ENCODE measurements at places on chromosomes 3 and 15.

DNA sequence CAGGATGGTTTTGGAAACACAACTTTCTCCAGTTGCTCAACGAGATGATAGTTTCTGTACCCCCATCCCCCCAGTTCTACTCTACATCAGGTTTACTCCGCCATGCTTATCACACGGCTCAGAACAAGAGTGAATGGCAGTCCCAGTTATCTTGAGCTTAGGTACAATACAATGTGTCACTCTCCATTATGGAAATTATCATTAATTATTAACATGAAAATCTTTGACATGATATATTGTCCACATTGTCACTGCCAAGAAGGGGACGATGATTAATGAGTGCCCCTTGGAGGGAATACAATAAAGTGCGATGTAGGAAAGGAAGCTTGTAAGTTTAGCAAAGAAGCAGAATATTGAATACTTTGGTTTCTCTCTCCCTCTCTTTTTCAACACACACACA lies 252.6 kb upstream of the CFAP20DC start:
- no peak for DNase-seq

- no peak for DNase-seq
Measured at GRCh38 chr3:123952844-123953520, 8.0 kb downstream of the CCDC14 start.

GRCh38 chr3:171643681-171644080 lies 166.6 kb downstream of the PLD1 start:
- no peak for DNase-seq

- DNase-seq: no peak
Measured at GRCh38 chr3:143249014-143249413, 129.4 kb downstream of the CHST2 start.

DNA sequence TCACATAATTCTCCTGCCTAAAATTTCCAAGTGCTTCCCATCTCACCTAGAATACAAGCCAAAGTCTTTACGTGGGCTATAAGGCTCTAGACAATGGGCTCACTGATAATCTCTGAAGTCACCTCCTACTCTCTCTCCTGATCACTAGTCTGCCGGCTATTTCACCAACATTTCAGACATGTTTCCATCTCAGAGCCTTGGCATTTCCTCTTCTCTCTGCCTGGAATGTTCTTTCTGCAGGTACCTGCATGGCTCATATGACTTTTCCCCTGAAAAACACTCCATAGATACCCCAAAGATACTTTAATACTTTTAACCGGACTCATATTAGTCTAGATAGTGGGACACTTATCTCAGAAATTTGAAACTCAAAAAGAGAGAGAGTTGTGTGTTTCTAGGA lies 32.7 kb downstream of the CD200 start:
- DNase-seq: no peak

GRCh38 chr3:27670619-27671018 lies 51.5 kb downstream of the EOMES start:
- DNase-seq: no peak

DNA sequence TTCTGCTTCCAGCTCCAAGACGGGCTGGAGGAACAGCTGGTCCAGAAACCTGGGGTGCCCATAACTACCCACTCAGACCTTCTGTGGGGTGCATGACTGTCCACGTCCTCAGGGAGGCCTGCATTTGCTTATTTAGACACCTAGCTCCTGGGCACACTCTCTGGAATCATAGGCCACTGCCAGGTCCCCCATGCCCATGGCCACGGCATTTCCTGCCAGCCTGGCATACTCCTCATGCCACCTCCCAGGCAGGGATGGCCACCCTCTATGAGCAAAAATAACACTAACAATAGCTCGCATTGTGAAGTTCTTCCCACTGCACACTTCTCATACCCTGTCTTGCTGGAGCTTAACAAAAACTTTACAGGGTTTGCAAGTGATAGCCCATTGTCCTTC lies 166.9 kb upstream of the TPM1 start:
- DNase-seq: no peak
